ENCODE measurements at places on chromosomes 2 and 18. TPM values are rescaled to one million over a fixed set of nuclear protein-coding genes. Genes with fewer than 3 reads are reported as not detected.

SLC16A14 gene
- 3.7 TPM for total RNA-seq

DCDC2C gene
- total RNA-seq = not detected

ASB18 gene
- total RNA-seq = not detected

WDSUB1 gene
- 7.3 TPM for total RNA-seq

MFF gene
- 82.3 TPM for total RNA-seq

CAVIN2 gene
- total RNA-seq = not detected

GRCh38 chr2:62435720-62436119 is 70.3 kb downstream of the TMEM17 start:
- no peak for DNase-seq

GRCh38 chr2:46363535-46364170 is 66.4 kb downstream of the EPAS1 start:
- DNase-seq = no peak

GRCh38 chr2:95323347-95324155 is 26.4 kb downstream of the KCNIP3 start:
- DNase-seq = peak; percentile 82

- no peak for DNase-seq
Measured at GRCh38 chr2:160042054-160042453, 20.4 kb downstream of the PLA2R1 start.

- no peak for DNase-seq
Measured at GRCh38 chr18:44198612-44199284, 481.9 kb upstream of the SETBP1 start.

- no peak for DNase-seq
Measured at GRCh38 chr2:20972110-20972509, 71.8 kb downstream of the APOB start.

DNA sequence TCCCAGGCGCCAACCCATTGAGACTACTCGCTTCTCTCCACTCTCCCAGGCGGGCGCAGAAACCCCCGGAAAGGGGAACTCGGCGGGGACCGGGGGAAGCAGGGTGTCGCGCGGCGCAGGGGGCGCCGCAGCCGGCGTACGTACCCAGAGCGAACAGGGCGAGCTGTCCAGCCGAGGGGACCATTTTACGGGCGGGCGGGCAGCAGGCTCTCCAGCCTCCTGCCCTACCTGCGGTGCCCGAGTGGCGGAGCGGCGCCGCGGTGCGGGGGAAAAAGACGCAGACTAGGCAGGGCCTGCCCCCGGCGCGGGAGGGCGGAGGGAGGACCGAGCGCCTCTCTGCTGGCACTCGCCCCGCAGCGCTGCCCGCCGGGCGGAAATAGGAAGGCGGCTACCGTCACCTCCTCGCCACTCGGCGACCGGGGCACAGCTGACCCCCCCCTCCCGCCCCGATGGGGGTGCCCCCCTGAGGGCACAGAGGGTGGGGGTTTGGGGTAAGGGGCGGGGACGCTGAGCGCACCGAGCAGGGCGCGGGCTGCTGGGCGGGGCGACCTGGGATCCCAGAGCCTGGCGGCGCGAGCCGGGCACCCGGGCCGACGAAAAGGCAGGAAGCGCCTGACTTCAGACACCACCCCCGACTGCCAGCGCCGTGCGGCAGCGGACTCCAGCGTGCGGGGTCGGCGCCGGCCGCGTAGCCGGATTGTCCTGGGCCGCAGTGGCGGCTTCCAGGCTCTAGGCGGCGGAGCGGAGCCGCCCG is at the start of gene TGFA:
Gene TGFA, minus strand, starts transcription at position 243 of the 754 bp plus-strand sequence. Its CDS starts 59 bp downstream, at position 184.
- peak; percentile 96 for DNase-seq

DNA sequence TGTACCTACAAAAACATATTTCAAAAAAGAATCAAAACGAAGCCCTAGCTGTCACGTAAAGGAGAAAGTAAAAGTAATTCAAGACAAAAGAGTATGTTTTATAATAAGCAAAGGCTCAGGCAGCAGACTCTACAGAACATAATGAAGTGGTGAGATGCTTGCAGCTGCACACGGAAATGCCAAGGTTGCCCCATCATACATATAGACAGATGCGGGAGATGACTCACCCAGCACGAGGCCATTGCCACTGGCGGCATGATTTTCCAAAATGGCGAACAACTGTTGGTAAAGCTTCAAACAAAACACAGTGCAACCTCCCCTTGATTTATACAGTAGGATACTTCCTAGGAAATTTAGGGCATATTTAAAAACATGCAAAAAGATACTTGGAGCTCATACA is 26.0 kb upstream of the C1QL2 start:
- DNase-seq = no peak

GRCh38 chr2:215745331-215745730 is 268.0 kb downstream of the MREG start:
- no peak for DNase-seq

GRCh38 chr18:62566199-62566598 is 43.4 kb downstream of the ZCCHC2 start:
- DNase-seq = no peak

- no peak for DNase-seq
Measured at GRCh38 chr2:71494523-71495155, 41.3 kb downstream of the DYSF start.

- no peak for DNase-seq
Measured at GRCh38 chr2:168480825-168481585, 24.9 kb downstream of the CERS6 start.

DNA sequence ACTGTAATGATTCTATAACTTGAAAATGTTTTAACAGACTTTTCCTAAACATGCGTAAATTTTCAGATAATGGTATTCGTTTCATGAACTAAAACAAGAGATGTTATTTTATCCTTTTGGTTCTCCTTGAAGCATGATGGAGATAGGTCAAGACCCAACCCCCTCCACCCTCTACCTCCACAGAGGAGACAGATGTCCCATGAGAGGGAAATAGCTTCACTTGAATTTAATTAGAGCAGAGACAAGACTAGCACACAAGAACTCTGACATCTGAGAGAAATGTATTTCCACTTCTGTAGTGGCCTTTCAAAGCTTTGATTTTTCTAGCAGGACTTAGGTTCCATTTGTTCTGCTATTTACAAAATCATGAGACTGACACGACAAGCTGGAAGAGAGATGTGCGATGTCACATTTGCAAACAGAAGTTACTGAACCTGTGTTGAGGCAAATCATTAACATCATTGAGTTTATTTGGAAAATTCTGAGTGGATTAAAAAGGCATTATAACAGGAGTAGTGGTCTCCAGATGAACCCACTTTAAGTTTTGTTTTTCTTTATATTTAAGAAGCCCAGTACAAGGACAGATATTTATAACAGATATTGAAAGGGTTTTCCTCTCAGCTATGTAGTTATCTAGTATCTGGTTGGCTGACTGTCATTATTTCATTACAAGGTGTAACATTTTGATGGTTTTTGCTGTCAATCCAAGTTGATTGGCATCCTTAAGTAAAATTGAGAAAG is 276.2 kb downstream of the ASXL3 start:
- DNase-seq = no peak

DNA sequence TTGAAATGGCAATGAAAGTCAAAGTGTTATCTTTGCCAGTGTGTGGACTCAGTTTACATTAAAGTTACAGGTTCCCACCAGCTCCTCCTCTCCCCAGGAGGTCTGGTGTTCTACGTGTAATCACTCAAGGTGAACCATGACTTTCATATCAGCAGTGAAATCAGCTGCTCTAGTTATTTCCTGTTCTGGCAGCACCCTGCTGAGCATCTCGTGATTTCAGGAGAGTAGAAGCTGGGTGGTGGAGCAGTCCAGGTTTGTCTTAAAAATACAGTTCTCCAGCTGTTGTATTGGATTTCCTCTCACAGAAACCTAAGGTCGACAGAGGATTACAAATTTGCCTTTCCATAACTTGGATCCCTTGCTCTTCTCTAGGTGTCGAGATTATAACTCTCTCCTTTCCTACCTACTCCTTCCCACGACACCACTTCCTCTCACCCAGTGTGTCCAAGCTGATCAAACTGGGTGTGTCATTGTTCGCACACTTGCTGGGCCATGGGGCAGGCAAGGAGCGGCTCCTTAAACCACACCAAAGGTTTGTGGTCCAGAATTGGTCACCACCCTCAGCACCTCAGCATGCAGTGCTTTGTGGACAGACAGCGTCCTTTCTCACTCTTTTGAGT is 13.0 kb upstream of the ARHGAP25 start:
- peak; percentile 60 for DNase-seq

DNA sequence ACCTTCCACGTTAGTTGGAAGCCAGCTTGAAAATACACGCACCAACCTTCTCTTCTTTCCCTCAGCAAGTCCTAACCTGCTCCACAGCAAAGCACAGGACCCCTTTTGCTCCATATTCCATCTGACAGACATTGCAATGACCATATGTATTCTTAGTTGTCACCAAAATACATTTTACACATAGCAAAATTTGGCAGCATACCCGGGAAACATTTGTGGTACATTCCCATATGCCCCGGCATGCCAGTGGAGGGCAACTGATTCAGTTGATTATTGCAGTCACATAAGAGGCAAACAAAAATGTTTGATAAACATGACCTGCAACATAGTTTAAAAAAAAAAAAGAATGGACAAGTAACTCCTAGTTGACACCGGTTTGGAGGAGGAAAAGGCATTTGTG is 202.1 kb upstream of the UBE2E3 start:
- DNase-seq = no peak

- no peak for DNase-seq
Measured at GRCh38 chr2:136112317-136113208, 5.4 kb downstream of the CXCR4 start.

GRCh38 chr2:145595296-145595695 is 1075.4 kb upstream of the ZEB2 start:
- no peak for DNase-seq

- no peak for DNase-seq
Measured at GRCh38 chr18:25097569-25098056, 254.4 kb downstream of the ZNF521 start.

- DNase-seq = no peak
Measured at GRCh38 chr2:235725016-235725489, 231.2 kb downstream of the AGAP1 start.

DNA sequence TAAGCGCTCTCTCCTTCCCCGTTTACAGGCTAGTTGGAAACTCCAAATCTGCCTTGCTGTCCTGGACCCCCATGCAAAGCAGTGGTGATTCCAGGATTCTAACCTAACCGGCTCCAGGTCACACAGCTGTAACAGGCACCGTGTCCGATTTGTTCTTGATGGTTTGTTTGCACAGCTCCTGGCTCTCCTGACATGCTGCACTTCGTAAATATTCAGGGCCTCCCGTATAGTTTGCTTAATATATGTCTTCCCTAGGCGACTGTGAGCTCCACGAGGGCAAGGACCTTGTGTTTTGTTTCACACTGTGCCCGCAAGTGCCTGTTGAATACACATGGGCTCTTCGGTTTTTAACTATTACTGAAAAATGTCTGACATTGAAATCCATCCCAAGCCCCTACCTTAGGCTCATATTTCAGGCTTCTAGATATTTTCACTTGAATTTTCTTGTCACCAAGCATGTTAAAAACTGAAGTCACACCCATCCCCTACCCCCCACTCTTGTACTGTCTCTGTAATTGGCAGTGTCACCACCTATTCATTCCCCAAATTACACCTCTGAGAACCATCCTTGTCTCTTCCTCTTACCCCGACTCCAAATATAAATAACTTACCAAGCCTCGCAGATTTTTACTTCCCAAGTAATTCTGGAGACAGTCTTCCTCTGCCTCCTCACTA is 1.0 kb upstream of the PUM2 start:
- DNase-seq = no peak

DNA sequence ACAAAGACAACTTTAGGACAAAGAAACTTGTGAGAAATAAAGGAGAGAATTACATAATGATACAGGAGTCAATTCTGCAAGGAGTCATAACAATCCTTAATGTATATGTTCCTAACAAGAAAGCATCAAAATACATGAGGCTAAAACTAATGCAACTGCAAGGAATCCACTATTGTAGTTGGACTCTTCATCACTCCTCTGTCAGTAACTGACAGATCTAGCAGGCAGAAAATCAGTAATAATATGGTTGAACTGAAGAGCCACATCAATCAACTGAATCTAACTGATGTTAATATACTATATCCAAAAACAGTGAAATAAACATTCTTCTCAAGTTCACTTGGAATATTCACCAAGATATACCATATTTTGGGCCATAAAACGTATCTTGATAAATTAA is 1806.4 kb upstream of the CELF4 start:
- DNase-seq = no peak

GRCh38 chr18:1425679-1426078 is 521.0 kb downstream of the ADCYAP1 start:
- no peak for DNase-seq
